ENCODE measurements at places on chromosomes 3 and 15.
A peak's percentile ranks its signal among the peaks of the same experiment; 100 is the strongest.

- no peak for DNase-seq
Observed at GRCh38 chr3:105513042-105513441, 146.3 kb downstream of the ALCAM start.

DNA sequence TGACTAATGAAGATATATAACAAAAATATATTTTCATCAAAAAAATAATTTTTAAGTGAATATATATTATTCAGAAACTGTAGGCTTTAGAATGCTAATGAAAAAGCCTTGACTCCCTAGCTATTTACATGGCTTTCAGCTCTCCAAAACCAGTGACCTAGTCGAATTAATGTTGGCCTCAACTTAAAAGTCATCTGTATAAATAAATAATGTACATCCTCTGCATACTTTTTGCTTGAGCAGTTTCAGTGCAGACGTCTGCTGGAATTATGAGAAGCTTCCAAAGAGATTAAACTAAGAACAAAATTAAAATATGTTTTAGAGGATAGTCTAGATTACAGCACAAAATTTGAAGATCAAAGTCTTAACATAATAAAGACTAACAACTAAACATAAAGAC is 520.4 kb upstream of the ALCAM start:
- no peak for DNase-seq

GRCh38 chr15:33975022-33975565 is 6.8 kb downstream of the CHRM5 start:
- no peak for DNase-seq

GRCh38 chr3:196501316-196502044 is 2.1 kb downstream of the RNF168 start:
- peak; percentile 11 for DNase-seq

DNA sequence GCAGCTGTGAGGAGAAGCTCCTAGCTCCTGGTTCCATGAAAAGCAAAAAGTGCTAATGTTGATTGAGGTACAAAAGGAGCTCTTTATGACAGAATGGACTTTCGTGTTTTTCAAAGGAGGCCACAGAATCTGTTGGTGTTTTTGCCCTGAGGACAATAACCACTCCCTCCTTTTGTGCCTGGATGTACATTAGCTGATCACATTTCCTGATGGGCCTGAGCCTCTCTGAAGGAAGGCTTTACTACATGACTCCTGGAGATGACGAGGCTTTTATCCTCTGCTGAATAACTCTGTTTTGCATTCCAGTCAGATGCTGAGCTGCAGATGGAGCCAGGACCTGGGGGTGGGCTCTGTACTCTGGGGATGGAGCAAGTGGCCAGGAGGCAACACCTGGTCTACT is 301.9 kb downstream of the CACNA2D3 start:
- DNase-seq = no peak

DNA sequence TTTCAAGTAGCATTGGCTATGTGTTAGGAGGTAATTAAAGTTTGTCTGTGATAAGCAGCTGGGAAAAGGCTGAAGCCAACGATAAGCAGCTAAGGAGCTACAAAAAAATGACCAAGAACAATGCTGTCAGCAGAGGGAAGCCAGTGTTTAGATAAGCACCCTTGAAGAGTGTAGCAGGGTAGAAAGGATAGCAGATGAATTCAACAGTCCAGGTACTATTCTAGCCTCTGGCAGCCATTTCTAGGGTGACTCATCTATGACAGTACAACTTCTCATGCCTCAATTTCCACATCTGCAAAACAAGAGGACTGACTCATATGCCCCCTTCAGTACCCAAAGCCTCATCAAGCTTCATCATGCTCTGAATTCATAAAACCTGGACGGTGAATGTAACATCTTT is 617.6 kb upstream of the UBE2E2 start:
- DNase-seq = no peak

DNA sequence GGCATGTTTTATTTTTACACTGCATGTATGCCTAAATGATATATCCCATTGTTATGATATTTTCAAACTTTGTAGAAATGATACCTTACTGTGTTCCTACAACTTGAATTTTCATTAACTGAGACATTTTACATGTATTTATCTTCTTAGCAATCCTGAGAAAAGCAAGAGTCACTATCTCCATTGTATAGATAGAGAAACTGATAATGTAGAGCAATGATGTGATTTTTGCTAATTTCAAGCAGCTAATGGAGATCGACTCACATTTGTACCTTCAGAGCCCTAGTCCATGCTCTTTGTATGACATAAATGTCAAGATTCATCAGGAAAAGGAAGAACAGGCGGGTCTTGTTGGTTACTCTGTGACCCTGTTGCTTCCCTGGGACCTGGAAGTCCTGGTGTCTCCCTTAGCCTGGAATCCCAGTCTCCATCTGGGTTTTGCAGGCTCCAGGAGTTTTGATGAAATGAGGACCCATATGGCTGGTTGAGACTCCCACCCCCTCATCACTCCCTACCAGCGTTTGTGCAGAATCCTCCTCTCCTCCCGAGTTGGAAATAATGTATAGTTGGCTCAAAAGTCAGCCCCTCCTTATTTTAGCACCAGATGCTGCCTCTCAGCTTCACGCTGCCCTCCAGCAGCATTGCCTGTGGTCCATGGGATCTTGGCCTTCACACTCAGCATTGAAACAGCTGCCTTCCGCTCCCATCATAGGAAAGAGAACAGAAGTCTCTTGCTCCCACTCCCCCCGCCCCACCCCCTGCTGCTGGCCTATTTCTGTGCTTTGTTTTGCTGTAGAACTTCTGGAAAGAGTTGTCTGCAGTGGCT is 67.1 kb downstream of the APBA2 start:
- no peak for DNase-seq

DNA sequence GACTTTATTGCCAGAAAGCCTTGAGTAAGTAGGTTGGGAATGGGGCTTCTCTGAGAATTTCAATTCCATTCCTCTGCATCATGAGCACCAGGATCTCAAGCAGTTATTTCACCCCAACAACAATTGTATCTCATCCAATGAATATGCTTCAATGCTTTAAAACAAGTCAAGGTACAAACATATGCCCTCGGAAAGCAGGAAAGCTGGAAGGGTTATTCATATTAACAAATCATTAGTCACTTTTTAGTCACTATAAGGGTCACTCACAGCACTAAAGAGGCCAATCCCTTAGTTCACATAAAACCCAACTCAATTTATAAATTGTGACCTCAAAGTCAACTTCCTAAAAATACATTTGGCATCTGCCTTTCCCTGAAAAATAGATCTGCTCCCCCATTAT is 16.2 kb downstream of the MB21D2 start:
- no peak for DNase-seq

GRCh38 chr3:173440514-173440913 is 43.0 kb downstream of the NLGN1 start:
- DNase-seq = no peak

DNA sequence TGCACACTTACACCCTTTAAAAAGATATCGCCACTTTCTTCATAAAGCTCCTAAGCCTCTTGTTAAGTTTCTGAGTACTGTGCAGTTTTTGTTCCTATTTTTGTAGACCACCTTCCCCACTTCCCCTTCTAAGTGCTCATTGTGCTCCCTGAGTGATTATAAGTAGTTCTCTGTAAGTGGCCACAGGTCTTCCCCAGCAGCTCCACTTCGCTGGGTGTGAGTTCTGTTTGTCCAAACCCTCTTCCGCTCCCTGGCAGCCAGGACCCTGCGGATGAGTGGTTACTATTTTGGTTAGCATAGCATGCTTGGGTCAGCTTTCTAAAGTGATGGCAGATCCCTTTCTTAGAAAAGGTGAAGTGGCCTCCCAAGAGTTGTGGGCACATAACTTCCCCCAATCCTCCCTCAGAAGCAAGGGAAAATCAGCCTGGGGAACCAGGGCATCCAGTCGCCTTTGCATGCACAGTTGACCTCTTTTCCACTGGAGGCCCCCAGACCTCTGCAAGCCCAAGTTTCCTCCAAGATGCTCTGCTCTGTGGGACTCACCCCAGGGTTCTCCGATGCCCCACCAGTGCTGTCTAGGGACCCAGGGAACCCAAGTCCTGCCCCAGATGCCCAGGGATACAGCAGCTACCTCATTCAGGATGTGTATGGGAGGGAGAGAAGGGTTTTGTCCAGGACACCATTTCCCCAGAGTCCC is 69.6 kb downstream of the ATP10A start:
- DNase-seq = no peak

DNA sequence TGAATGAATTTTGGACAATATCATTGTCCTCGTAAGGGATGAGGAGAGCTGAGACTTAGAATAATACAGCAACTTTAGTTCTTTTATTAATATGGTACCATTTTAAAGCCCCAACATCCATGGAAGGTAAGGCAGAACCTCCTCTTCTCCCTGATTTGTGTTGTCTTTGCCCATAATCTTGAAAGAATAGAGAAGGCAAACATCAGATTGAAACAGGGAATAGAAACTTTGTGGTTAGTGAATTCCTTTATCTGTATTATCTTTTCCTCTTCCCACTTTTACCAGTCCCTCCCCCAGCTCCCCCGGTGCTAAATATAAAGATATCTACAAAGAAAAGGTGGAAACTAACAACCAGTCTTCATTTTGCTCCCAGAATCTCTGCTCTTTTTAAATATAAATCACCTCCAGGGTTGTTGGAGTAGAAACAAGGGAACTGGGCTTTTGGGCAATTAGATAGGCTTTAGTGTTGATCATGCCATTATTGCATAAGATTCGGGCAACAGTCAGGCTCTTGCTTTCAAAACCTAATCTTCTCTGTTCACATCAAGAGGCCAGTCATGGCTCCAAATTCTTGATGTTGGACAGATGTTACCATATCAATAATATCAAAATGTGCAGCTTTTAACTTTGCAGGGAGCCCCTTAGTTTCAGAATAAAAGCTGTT is 32.5 kb downstream of the ITPR1 start:
- no peak for DNase-seq

GRCh38 chr3:94413336-94414108 is 350.7 kb downstream of the NSUN3 start:
- no peak for DNase-seq

GRCh38 chr3:97970956-97971620 is 1.1 kb downstream of the RIOX2 start:
- no peak for DNase-seq

- DNase-seq = no peak
Observed at GRCh38 chr15:83380682-83381081, 66.5 kb upstream of the SH3GL3 start.

- no peak for DNase-seq
Observed at GRCh38 chr15:100572362-100572983, 29.5 kb downstream of the LINS1 start.

DNA sequence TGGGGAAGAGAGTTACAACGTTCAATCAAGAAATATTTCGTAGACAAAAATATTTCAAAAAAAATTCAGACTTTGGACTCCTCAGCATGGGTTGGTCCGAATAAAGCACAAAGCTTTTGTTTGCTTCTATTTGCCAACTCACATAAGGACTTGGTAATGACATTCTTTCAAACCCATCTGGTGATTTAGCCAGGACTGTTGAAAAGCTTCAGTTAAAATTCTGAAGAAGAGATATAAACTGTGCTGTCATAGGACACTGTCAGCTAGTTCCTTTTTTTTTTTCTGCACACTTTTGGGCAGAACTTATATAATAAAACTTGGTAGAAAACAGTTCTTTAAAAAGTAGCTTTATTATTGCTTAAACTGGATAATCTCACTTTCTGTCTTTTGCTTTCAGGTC is 660.8 kb upstream of the SGO1 start:
- no peak for DNase-seq

DNA sequence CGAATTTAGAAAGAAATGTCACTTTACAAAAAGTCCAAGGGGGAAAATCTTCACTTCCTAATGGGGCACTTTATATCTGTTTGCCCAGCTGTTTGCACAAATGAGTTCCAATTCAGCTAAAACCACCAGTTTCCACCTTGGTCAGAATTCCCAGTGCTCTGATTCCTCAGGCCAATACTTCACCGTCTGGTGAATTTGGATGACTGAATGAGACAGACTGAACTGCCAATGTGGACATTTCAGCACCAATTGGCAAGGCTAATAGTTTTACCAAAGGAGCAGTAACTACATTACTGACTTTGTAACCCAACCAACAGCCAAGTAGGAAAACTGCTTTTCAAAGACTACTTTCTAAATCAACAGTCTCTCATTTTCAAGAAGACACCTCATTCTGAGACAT is 51.8 kb downstream of the ABI3BP start:
- DNase-seq = no peak

- no peak for DNase-seq
Observed at GRCh38 chr3:169760479-169760878, 4.4 kb downstream of the TERC start.

- DNase-seq = no peak
Observed at GRCh38 chr3:123758081-123758564, 126.0 kb downstream of the MYLK start.

DNA sequence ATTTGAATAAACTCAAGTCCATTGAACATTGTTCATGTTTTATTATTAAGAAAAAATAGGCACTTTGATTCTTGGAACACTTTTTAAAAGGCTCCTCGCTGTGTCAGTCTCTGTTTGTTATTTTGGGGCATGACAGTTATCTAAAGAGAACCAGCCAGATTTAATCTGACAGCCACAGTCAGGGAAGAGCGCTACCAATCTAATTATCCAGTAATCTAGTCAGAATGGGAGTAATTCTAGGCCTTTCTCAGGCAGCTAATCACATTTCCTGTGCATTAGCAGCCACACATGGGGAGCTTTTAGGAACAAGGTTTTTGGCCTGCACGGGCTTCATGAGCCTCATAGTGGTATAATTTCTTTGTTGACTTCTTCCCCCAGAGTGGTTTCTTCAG is 362.2 kb downstream of the RBMS3 start:
- no peak for DNase-seq

- DNase-seq = no peak
Observed at GRCh38 chr3:55569033-55569599, 82.0 kb upstream of the WNT5A start.

DNA sequence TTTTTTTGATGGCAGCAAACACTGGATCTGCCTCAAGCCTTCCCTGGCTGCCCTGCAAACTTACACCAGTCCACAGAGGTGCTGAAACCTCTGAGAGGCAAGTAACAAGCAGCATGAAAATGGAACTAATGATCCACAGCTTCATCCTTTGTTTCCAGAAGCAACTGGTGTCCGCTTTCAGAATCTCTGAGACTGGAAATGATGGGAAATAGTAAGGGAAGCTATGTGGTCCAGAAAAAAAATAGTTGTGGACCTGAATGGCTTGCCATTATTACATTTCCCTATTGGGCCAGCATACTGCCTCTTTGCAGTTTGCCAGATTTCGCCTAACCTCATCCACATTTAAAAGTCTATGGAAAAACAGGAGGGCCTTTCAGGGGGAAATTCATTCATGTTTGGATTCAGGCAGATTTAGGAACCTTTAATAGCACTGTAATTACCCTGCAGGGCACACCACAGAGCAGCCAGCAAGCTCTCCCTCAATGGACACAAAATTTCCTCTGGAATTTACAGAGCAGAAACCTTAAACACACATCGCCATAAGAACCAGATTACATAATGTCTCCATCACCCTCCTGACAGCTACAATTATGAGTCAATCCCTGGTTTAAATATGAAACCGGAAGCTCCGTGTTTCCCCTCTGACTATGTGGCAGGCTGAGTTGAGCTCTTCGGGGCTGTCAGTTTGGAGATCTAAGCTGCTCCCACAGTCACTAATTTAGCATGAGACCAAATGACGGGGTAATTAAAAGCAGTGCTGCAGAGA is 134.4 kb downstream of the TMCO5A start:
- DNase-seq = no peak
